ENCODE measurements at places on chromosomes 6 and 20.

DNA sequence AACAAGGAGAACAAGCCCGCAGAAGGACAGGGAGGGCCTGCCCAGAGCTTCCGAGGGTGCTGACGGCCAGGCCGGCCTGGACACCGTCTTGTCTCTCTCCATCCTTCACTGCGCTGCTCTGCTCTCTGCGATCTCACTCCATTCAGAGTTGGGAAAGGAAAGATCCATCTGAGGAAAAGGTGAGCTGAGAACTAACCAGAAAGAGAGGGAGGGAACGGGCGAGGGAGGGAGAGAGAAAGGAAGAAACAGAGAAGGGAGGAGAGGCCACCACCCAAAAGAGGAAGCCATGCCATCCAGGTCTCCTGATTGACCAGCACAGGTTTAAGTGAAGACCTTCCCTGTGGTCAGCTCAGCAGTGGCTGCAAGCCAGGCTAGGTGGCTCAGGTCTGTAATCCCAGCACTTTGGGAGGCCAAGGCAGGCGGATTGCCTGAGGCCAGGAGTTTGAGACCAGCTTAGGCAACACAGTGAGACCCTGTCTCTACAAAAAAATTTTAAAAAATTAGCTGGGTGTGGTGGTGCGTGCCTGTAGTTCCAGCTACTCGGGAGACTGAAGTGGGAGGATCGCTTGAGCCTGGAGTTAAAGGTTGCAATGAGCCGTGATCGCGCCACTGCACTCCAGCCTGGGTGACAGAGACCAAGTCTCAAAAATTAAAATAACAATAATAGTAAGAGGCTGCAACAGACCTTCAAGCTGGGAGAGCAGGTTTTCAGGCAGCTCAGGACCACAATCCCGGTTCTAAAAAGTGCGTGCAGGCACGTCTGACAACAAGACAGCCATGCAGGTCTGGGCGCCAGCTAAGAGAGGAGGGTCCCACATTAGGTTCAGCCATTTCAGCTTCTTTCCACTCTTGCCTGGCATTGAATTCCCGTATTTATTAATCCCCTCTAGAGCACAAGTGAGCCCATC is 34.2 kb upstream of the DLGAP4 start:
- DNase-seq, result no peak

GRCh38 chr6:143160015-143160414 is 99.3 kb downstream of the AIG1 start:
- no peak for DNase-seq

DNA sequence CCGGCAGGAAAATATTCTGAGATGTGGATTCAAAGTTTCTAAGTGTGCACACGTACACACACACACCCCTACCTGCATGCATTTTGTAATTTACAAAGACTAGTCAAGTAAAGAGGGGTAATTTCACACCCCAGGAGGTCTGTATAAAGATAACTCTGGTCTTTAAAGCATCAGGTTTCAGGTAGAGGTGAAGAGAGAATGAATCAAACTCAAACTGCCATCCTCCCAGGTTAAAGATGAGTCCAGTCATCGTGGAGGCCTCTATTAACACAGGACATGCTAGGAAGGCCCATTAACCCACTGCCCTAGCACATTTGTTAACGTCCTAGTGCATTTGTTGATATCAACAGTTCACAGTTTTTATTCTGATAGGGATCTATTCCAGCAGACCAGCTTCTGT is 3.5 kb upstream of the HLA-DRA start:
- DNase-seq, result no peak

- no peak for DNase-seq
These were observed 23.4 kb upstream of the RNF144B start for GRCh38 chr6:18363746-18364145.

- DNase-seq, result no peak
These were observed 240.0 kb downstream of the ANKRD60 start for GRCh38 chr20:57988422-57988821.

DNA sequence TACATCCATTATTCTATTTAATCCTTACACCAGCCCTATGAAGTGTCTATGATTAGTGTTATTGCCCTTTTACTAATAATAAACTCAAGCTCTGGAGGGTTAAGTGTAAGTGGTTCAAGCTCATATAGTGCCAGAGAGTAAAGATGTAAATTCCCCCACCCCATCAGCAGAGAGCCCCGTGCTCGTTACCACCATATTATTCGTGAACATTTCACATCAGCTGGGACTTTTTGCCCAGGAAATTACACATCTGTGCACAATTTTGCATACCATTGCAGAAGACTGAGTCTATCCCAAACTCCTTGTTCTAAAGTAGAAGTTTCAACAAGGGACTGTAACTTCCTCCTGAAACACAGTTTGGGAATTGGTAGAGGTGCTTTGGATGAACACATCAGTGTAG is 220.1 kb downstream of the BCAS1 start:
- DNase-seq, result no peak

GRCh38 chr6:150738092-150738629 is 127.3 kb upstream of the MTHFD1L start:
- DNase-seq, result no peak

DNA sequence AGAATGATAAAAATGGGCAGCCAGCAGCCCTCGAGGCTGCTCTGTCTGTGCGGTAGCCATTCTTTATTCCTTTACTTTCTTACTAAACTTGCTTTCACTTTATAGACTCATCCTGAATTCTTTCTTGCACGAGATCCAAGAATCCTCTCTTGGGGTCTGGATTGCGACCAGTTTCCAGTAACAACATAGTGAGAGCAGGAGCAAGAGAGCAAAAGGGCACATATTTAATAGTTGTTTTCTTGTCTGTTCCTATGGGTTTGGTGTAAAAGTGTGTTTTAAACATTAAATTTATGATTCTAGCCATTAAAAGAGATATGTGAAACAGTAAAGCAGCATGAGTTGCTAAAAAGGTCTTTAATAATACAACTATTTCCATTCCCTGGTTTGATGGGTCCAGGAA is 78.8 kb upstream of the OPRM1 start:
- no peak for DNase-seq

- peak; percentile 81 for DNase-seq
These were observed 50.4 kb downstream of the PDE7B start for GRCh38 chr6:135901774-135902524.

DNA sequence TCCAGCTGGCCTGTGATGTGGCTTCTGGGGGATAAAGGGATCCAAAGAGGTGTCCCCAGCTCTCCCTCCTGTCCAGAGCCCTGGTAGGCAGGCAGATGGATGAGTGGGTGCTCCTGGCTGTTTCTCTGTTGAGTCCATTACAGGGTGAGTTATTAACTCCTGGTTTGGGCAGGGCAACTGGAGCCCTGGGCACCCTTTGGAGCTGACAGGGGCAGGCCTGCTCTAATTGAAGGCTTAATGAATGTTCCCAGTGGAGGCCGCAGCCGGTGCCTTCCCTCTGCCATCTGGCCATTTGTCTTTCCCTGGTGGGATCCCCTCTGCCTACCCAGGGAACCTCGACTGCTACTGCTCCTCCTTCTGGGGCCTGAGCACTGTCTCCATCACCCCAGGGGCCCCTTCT is 44.7 kb upstream of the MLN start:
- DNase-seq, result no peak

DNA sequence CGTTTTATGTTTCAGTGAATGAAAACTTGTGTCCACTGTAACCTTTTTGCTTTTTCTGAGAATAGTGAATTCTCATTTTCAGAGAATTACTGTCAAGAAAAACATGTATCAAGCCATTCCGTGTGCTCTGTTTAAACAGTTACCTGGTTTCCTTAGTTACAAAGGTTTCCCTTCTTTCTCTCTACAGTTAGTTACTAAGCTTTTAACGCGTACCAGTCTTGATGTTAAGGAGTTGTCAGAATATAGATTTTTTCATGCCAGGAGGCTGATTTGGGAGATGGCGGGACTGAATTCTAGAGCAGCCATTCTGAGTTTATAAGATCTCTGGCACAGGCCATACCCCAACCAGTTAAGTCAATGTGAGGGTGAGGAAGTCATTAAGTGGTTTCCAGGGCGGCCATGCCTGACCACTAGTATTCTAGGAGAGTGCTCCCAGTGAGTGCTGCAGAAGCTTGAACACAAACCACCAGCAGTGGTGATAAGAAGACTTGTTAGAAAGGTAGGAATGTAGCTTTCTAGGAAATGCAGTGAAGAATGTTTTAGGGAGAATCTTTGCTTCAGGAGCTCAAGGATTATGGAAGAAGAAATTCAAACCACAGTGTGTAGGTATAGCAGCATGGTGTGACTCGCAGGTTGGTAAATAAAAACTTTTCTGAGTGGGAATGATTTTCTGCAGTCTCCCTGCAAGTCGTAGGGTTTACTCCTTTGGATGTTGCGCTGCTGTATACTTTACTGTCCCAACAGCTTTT is 112.9 kb downstream of the JARID2 start:
- DNase-seq, result no peak

GRCh38 chr6:142075516-142076101 is 57.1 kb upstream of the GJE1 start:
- DNase-seq, result no peak

DNA sequence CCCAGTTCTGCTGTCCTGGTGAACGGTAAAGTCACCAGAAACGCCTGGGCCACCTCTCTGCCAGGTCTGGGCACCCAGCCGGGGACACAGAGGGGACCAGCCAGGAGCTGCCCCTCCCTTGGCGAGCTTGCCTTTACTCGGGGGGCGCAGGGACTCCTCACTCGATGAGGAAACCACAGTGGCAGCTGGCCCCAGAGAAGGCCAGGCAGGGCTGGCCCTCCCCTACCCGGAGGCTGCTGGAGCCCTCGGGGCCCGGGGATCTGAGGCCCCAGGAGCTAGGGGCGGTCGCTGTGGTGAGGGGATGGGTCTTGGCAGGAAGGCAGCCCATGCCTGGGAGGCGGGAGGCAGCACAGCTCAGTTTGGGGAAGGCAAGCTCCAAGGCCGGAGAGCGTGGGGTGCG is 80.4 kb upstream of the SLCO4A1 start:
- DNase-seq, result no peak

- DNase-seq, result no peak
These were observed 86.5 kb downstream of the FAM120B start for GRCh38 chr6:170393033-170393432.

GRCh38 chr20:32052778-32053362 is 828 bp downstream of the HCK start:
- DNase-seq, result no peak

DNA sequence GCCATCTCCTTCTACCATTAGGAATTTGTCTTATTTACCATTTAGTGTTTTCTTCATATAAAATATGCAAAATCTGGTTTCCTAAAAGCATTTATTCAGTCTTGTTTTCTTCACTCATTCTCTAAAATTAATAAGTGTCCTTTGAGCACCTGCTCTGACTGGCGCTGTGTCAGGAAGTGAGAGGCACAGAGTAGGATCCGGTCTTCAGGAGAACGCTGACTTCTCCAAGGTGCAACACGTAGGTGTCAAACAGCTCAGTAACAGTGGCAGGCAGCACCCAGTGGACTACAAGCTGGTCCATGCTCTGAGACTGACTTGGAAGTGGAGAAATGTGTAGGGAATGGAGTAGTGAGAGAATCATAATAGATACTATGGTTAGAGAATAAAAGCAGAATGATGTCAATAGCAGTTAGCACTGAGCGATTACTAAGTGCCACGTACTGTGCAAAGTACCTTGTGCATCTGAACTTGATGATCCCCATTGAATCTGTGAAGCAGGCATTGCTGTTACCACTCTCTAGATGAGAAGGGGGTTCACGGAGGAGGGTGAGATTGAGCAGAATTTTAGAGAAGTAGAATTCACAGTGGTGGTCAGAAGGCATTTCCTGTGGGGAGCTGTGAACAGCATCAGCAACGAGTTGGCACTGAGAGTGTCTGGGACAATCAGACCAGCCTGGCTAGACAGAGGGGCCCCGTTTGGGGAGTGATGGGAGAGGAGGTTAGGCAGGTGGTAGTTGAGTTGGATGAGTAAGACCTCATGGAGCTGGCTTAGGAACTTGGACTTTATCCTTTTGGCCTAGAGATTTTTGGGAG is 569.8 kb downstream of the QKI start:
- DNase-seq, result no peak

GRCh38 chr6:8743170-8743745 is 307.9 kb upstream of the SLC35B3 start:
- no peak for DNase-seq

GRCh38 chr6:169222126-169222525 is 31.5 kb downstream of the THBS2 start:
- no peak for DNase-seq

DNA sequence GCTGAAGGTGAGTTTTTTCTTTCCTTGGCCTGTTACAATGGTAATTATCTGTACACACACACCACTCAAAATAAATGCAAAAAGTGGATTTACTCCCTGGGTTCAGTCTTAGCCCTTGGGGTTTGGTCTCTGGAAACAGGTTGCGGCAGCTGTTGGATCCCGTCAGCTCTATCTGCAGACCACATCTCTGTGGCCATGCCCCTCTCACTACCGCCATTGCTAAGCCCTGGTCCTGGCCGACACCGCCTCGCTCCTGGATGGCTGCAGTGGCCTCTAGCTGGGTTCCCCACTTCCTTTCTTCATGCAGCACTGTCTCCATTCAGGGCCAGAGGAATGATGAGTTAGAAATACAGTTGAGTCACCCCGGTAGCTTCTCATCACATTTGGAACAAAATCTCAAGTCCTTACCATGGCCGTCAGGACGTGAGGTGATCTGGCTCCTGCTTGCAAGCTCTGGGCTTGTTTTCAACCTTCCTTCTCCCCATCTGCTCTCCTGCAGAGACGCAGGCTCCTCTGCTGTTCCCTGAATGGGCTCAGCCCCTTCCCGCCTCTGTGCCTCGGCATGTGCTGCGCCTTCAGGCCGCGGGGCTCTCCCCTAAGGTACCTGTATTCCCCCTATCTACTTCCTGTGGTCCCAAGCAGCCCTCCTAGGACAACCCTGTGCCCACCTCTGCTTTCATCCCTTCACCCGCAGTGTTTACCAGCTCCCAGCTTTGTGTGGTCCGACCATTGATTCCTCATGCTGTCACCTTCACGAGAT is 38.0 kb downstream of the EFCAB8 start:
- no peak for DNase-seq

GRCh38 chr20:9349249-9349648 is 165.1 kb upstream of the LAMP5 start:
- no peak for DNase-seq

DNA sequence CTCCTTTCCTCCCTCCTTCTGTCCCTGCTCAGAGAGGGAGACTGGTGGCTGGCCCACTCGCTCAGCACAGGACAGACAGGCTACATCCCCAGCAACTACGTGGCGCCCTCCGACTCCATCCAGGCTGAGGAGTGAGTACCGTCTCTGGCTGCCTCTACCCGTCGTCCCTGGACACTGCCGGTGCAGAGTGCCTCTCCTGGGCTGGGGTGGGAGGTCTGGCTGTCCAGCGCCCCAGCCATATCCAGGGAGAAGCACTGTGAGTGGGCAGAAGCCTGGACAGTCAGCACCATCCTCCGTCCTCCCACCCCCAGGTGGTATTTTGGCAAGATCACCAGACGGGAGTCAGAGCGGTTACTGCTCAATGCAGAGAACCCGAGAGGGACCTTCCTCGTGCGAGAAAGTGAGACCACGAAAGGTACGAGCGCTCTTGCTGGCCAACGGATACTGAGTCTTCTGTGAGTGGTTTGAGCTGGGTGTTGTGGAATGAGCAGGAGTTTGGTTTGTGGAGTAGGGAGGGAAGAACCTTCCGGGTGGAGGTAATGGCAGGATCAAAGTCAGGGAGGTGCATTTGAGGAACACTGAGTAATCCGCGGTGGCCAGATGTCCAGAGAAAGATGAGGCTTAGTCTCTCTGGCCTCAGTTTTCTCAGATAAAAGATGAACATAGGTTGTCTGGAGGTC is 48.1 kb downstream of the SRC start:
- DNase-seq, result no peak
